Type B pancreatic cell (in vitro differentiated cells): ENCODE measurements at places on chromosomes 5 and 9. TPM values are rescaled to one million over a fixed set of nuclear protein-coding genes. Genes with fewer than 3 reads are reported as not detected.

Gene FAM200C
- total RNA-seq: 6.2 and 8.1 TPM in 2 replicates

Gene ZBED3
- total RNA-seq: 12.5 and 15.4 TPM in 2 replicates

Gene IFNE
- total RNA-seq: 0.19 and 0.75 TPM in 2 replicates

Gene FGD3
- 5.5 and 8.4 TPM in 2 replicates for total RNA-seq

Gene PAIP1
- total RNA-seq: 79.9 and 95.5 TPM in 2 replicates

Gene CDKN2A
- 1.8 and 9.0 TPM in 2 replicates for total RNA-seq
